Activated CD8-positive, alpha-beta memory T cell treated with anti-CD3 and anti-CD28 coated beads for 48 hours (primary cell): ENCODE measurements at places on chromosomes 12 and 14.

GRCh38 chr14:104869669-104870367, 4.8 kb downstream of the CEP170B start:
- no peak for DNase-seq

DNA sequence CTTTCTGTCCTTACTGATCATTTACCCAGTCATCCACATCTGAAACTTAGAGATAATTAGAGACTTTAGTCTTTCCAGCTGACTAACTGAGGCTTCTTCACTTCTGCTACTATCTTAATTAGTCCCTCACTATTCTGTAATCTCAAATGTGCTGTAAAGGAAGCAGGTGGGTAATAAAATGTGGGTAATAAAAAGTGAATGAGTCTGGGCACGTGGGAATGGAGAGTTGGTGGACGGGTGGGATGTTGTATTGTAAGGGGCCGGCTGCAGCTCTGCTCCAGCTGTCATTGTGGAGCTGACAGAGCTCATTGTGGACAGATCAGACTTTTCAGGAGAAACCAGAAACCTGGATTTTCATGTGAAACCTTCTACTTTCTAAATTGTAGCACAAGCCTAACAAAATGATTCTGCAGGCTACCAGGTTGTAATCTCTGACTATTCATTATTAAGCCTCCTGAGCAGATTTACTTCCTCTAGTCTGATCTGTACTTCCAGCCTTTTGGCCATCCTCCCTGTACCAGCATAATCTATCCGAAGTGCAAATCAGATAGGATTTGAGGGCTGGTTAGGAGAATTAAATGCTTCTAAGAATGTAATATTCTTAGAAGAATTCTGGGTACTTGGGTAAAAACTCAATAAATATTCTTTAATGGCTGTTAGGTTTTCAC, 42.0 kb upstream of the BMAL2 start:
- DNase-seq, result no peak

DNA sequence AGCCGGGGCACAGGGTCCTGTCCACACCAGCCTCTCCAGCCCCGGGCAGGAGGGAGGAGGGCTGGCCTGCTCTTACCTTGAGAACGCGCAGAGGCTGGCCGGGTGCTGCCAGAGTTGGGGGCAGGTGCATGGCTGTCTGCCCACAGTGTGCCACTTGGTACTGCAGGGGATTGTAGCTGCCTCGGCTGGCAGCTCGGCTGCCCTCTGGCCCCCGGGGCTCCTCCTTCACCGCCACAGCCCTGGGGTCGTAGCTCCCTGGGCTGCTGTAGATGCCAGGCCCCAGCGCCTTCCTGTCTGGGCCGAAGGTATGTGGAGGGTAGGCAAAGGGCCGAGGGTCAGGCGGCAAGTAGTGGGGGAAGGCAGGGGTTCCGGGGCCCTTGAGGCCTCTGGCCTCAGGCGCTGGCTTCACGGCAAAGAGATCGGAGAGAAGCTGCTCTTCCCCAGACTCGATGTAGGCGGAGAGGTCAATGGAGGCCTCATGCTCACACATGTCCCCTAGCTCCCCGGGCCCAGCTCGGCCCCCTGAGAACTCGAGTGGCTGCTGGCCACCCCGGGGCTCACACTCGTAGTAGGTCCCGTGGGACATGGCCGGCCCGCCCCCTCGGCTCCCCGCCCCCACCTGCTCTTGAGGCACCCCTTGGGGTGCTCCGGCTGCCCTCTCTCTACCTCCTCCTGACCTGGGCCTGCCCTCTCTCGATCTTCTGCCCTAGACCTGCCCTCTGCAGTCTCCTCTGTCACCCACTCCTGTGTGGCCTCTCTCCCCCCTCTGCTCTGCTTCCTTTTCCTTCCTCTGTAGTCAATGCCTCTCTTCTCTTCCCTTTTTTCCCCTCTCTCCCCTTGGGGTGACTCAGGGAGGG, at the start of gene CEBPE:
TSS of gene CEBPE (minus strand) at position 750 of the 857 bp plus-strand sequence. CDS start at position 586, 164 bp downstream.
- DNase-seq, result no peak

DNA sequence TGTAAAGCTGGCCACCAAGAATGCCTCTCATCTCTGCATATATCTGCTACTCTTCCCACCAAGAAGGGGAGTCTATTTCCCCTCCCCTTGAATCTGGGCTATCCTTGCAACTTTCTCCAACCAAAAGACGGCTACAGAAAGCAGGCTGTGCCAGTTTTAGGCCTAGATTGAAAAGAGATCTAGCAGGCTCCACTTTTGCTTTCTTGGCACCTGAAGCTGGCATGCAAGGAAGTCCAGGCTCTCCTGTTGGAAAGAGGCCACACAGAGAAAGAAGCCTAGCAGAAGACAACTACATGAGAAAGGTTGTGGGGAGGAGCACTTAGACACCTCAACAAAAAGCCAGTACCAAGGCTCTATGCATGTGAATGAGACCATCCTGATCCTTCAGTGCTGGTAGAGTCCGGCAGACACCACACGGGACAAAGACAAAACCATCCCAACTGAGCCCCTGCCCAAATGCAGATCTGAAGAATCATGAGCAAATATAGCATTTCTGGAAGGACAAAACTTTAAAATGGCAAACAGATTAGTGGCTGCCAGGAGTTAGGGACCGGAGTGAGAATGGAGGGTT, 68.0 kb downstream of the SPPL3 start:
- no peak for DNase-seq

- no peak for DNase-seq
Measured at GRCh38 chr12:66467932-66468331, 165.6 kb downstream of the HELB start.

- DNase-seq, result no peak
Measured at GRCh38 chr12:96375170-96375569, 25.1 kb downstream of the CDK17 start.

DNA sequence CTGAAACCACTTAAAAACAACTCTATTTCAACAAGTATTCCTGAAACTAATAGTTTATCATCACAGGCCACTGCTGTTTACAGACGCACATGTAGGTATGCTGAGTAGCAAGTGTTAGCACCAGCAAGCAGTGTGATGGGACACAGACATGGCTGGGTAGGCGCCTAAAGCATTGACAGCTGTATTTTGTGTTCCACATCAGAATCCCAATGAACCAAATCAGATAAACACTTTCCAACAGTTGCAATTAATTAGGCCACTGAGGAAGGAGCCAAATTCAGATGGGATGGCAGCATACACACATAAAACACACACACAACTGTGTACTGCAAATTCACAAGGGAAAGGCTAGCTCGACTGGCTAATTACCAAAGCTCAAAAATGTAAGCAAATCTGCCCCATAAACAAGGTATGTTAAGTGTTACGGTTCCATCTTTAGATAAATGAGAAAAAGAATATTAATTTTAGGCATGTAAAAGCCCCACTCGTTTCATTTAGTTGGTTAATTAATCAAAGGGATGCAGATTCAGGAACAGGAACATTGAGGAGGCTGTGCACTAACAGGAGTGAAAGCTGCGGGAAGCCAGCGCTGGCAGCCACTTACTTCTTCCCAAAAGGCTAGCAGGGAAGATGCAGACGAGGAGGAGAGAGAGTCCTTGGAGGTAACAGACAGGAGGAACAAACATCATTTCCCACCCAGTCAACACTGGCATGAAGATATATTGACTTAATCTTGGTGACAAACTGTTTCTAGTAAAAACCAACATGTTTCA, 33.4 kb downstream of the AMN start:
- DNase-seq, result no peak

DNA sequence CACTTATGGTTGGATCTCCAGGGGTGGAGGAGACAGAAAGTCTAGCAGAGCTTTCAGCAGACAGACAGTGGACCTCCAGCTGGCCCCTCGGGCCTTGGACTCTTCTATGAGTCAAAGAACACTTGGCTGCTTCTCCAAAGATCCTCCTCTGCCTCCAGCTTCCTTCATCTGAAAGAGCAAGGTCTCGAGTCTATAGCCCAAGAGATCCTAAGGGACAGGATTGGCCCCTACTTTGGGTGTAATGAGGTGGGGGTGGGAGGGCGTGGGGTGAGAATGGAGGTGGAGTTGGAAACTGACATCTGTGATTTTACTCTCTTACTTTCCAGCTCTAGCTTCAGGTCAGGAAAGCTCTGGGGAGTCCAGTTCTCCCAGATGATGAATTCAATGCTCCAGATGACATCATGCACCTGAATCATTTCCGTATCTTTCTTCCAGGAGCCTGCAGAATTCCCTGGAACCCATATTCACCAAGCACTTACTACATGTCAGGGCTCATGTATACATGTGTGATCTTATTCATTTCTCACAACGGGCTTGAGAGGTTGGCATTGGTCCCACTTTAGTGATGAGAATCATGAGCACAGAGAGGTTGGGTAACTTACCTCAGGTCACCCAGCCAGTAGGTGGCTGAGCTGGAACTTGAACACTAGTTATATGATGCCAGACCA, 10.2 kb upstream of the PGF start:
- no peak for DNase-seq

- peak; percentile 36 for DNase-seq
Measured at GRCh38 chr14:68734231-68734732, 58.6 kb downstream of the ZFP36L1 start.

DNA sequence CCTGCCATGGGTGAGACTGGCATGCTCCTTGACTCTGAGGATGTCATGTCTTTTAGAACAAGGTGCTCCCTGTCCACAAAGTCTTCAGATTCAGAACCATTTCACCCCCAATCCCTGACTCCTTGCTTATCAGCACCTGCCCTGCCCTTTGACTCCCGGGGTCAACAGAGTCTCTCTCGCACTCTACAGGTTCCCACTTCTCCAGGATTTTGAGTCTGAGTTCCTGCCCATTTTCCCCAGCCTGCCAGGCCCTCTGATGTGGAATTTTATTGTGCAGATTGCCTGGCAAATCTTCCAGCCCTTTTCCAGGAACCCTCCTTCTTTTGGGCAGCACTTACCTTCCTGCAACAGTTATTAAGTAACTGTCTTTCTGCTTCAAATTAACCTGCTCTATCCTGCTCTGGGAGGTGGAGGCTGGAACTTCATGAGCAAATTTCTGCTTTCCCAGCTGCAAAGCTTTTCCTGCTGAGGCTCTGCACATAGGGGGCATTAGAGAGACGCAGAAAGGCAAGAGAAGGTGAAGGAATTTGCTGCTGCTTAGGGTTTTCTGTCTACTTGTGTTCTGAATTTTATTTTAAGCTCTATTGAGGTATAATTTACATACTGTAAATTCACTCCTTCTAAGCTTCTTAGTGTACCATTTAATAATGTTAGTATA, 259.1 kb downstream of the PCNX1 start:
- DNase-seq, result no peak

DNA sequence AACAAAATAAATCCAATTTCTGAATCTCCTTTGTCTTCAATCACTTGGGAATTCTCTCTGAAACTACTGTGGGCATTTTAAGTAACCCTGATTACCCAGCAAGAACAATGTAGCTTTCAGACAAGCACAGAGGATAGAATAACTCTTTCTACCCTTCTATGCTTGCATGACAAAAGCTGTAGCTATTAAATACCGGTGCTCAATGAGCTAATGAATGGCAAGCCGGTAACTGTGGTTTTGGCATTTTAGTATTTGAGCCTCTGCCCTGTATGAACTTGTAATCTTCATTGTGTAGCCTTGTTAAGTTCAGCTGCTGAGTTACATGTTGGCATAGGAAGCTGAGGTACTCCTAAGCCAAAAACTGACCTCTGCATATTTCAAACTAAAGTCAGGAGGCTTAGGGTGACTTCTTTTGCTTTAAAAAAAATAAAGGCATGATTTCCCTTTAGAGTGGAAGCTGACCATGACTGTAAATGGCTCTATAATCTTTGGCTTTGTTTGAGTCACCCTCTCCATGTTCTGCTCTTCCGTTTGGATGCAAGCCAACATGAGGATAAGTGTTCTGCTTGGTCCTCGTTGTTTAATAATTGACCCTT, 171.0 kb upstream of the HIF1A start:
- no peak for DNase-seq

- DNase-seq, result no peak
Measured at GRCh38 chr12:14731821-14732220, 35.4 kb upstream of the GUCY2C start.

GRCh38 chr12:128842579-128842978, 10.7 kb upstream of the GLT1D1 start:
- no peak for DNase-seq

- no peak for DNase-seq
Measured at GRCh38 chr12:25914551-25914950, 43.9 kb upstream of the RASSF8 start.

DNA sequence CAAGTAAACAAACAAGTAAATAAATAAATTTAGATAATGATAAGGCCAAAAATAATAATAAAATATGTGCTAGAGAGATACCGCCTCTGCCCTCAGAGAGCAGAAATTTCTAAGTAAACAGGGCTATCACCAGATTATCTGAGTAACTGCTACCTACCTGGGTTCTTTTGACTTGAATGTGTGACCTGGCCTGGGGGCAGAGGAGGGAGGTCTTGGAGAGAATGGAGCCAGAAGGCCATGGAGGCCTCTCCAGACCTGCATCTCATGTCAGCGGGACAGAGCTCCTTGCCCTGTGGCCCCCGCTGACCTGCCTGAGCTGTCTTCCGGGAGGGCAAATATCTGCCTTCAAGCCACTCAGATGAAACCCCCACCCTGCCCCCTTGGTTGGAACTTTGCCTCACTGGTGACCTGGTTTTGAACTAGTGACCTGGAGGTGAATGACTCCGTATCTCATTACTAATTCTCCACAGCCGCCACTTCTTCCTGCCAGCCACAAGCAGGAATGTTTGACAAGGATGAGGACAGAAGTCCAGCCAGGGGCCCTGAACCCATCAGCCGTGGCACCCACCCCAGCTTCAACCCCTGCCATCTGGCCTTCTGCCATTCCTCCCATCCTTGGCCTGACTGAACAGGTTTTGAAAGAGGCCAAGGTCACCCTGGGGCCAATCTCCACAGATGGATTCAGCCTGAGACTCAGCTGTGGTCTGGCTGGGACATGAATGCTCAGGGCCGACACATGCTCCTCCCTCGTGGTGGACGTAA, 86.8 kb upstream of the PARP11 start:
- no peak for DNase-seq

GRCh38 chr12:30417697-30418231, 277.9 kb downstream of the IPO8 start:
- DNase-seq, result no peak

- no peak for DNase-seq
Measured at GRCh38 chr12:124605150-124605882, 37.9 kb upstream of the NCOR2 start.

DNA sequence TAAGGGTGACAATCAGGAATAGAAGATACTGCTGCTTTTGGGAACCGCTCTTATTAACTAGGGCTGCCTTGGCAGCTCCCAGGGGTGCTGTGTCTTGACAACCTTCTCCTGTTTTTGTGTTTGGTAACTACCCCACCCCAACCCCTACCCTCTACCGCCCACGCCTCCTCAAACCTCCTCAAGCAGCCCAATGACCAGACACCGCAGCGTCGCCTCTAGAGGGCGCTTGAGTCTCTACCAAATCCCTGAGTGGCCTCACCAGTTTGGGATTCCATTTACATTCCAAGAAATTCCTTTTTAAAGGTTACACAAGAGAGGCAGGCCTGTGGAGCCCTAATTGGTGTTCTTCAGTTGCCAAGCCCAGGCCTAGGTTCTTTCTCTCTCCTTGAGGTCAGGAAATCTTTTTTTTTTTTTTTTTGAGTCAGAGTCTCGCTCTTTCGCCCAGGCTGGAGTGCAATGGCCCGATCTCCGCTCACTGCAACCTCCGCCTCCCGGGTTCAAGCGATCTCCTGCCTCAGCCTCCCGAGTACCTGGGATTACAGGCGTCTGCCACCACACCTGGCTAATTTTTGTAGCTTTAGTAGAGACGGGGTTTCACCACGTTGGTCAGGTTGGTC, 72.4 kb upstream of the USP44 start:
- no peak for DNase-seq
